ENCODE measurements at places on chromosomes 2 and 18.

DNA sequence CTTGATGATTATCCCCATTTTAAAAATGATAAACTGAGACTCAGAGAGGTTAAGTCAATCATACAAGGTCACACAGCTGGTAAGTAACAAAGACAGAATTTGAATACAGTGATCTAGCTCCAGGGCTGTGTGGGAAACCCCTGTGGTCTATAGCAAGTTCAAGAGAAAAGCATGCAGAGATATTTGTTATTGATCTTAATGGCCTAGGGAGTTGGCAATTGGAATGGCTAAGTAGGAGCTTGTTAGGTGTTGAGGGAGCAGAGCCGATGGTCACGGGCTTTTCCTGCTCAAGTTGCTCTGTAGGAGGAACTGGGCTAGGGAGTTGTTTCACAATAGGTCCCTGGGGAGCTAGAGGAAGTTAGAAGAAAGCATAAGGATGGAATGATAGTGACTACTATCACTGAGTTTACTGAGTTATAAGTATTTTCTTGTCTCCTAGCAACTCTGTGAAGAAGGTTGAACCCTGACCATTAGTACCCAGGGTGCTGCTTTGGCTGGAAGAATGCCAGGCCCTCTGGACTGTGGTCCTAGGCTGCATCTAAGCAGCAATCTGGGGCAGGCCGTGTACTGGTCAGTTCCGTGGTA lies 30.0 kb downstream of the RNF125 start:
- peak; percentile 33 for DNase-seq

GRCh38 chr2:144812288-144812687 lies 292.4 kb upstream of the ZEB2 start:
- DNase-seq: no peak

- DNase-seq: no peak
Measured at GRCh38 chr18:48548011-48548771, 9.4 kb downstream of the CTIF start.

- no peak for DNase-seq
Measured at GRCh38 chr2:33077311-33077710, 130.6 kb downstream of the LTBP1 start.

DNA sequence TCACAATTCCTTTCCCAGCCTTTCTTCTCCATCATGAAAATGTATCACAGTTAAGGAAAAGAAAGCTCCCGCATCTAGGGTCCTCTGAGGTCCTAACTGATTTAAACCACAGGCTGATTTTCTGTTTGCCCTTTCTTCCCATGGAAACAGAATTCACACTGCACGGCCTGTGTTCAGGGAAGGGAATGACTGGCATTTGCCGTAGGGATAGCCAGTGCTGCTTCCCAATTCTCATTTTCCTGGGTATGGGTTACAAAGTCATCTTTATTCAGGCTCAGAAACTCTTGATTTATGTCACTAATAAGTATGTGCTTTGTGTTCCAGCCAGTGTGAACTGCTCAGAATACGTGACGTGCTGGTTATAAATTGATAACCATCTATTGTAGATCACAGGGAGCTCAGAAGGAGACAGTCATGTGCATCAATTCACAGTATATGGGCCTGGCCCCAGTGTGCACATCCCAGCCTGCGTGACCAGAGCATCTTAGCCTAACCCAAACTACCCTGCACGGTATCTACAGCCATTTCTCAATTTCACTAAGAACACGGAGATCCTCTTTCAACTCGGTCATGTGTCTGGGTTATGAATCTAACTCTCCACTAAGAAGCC lies 163.3 kb downstream of the LRRC30 start:
- no peak for DNase-seq

DNA sequence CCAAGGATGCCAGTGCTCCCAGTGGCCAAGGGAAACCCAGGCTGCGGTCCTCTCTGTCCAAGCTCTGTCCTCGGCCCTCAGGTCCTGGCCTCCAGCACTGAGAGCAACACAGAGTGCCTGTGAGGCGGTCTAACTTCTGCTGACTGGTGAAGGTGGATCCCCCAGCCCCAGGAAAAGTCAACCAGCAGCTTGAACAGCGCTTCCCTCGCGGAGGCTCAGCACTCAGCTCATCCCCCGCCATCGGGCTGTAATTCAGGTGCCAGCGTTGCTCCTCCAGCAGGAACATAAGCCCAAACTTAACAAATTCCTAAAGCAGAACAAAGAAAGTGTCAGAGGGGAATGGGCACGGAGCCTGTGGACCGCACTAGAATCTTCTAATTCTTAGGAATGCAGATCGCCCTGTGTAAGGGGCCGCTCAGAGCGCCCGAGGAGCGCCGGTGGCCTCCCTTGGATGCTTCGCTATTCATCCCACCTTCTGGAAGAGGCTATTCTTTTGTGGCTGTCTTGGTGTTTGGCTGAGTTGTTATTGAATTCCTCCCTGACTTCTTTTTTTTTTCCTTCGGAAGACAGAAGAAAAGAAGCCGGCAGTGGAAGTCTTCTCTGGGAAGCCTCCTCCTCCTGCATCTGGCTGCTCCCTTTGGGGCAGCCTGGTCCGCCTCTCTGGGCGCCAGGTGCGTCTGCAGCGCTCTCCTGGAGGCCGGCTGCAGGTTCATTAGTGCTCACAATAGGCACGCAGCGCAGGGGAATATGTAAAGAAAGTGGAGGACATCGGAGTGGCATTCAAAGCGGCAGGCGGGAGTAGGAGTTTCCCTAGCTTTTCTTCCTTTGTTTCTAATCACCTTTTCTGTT lies 905.6 kb downstream of the TSN start:
- no peak for DNase-seq

DNA sequence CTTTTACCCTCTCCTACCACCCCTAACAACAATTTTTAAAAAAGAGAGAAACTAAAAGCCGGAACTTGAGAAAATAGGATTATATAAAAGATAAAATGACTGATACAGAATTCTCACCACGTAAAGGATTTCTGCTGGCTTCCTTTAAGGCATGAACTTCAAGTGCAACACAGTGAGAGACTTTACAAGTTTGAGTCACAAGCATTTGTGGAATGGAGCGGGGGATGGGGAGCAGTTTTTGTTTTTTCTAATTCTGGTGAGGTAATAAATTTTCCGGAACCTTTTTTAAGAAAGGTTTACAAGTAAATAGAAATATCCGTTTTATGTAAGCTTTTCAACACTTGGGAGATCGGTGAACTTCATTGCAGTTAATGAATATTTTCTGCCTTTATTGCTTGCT lies 1.8 kb upstream of the CDH2 start:
- DNase-seq: no peak

- no peak for DNase-seq
Measured at GRCh38 chr2:176200971-176201370, 12.5 kb downstream of the HOXD1 start.

GRCh38 chr2:9102861-9103662 lies 99.6 kb upstream of the MBOAT2 start:
- no peak for DNase-seq

GRCh38 chr2:27705851-27706622 lies 42.3 kb downstream of the SLC4A1AP start:
- DNase-seq: no peak

DNA sequence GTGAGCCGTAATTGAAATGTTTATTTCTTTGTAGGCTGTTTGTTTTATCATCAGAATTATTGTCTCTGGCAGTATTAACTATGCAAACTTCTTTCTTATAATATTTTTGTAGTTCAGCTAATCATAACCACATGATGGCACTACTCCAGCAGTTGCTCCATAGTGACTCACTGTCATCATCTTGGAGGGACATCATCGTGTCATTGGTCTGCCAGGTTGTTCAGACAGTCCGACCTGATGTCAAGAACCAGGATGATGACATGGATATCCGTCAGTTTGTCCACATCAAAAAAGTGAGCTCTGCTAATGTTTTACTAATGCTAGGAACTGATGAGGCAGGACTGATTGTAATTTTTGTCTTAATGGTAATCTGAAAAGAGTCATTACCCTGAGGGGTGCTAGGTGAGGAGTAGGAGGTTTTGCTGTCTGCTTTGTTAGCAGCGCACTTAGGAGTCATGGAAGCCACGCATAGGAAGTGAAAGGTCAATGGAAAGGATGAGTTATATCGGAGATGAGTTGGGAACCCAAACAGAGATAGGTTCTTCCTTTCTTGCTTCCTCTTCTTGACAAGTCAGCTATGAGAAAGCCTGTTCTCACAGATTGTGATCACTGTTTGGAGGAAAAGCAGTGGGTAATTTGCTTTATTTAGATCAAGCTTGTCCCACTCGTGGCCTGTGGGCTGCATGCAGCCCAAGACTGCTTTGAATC lies 49.2 kb downstream of the PIKFYVE start:
- no peak for DNase-seq

GRCh38 chr18:43049021-43049420 lies 66.5 kb downstream of the RIT2 start:
- DNase-seq: no peak

DNA sequence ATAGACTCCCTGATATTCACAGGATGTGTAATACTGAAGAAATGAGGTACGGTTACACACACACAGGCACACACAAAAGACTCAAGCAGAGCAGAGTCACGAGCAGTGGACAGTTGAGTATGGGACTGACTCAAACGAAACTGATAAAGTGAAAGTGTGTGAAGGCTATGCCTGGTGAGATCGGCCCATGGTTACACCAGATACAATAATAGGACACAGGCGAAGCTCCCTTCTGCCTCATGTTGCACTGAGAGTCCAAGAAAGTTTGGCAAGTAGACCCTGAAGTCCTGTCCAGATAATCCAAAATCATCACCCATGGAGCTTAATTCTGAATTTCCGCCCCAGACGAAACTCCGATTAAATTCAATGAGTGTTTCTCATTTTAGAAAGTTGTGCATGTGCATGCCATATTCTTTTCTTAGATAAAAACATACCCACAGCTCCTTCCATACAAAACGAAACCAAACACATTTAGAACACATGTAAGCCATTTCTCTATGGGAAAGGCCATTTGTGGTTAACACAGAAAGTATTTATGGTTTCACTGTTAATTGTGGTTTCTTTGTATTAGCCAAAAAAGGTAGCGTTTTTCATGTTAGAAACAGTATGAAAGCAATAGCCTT lies 567.6 kb downstream of the PLCL1 start:
- no peak for DNase-seq

- no peak for DNase-seq
Measured at GRCh38 chr2:179050755-179051154, 818 bp upstream of the CCDC141 start.

GRCh38 chr18:10951631-10952544 lies 197.5 kb downstream of the PIEZO2 start:
- no peak for DNase-seq

- peak; percentile 17 for DNase-seq
Measured at GRCh38 chr18:49668574-49669275, 106.9 kb downstream of the LIPG start.

GRCh38 chr18:59823596-59824195 lies 76.1 kb upstream of the PMAIP1 start:
- peak; percentile 62 for DNase-seq

DNA sequence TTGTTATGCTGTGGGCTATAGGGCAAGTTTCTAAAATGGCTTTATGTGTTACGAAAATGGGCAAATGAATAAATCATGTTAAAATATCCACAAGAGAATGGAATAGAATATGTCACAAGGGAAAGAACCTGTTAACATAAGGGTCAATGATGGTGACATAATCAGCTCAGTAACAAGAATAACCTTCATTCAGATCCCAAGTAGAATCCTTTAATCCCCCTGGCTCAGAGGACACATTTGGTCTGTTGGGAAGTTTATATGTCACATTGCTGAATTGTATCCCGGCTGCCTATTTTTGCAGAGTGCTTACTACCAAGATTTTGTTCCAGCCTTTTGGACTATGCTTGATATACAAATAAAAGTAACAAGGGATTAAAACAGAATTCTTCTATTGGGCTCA lies 13.1 kb upstream of the LGALSL start:
- no peak for DNase-seq

DNA sequence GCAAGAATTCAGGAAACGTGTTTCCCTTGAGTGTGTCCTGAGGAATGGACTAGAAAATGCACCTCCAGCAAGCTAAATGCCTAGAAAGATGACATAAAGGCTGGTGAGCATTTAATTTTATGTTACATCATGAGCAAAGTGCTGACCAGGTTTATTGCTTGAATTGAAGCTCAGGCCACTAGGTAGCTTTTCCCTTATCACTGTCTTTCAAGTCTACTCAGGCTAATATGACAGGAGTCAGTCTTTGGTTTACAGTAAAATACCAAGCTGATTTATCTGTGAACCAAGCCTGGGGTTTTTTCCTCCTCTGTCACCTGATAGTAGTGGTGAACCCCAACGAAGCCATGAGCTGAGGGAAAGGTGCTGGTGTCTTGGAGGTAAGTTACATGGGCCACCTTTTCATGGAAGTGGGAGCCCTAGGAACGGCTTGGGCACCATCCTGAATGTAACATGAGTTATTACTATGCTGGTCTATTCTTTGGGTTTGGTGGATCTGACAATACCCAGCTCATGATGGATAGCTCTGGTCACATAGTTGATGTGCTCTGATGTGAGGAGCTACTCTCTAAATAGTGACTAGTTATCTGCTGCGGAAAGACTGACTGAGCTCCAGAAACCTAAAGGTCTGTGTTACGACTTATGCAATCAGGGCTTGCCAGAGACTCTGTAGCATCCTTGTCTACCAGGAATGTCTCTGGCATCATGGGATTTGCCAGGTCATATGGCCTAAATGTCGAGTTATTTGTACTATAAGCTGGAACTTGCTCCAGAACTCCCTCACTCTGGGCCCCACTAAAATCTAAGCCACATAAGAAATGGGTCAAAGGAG lies 39.8 kb downstream of the NUP35 start:
- no peak for DNase-seq

- peak; percentile 89 for DNase-seq
Measured at GRCh38 chr2:2828774-2829368, 497.8 kb upstream of the MYT1L start.

GRCh38 chr2:160551259-160551658 lies 57.7 kb upstream of the RBMS1 start:
- DNase-seq: no peak

DNA sequence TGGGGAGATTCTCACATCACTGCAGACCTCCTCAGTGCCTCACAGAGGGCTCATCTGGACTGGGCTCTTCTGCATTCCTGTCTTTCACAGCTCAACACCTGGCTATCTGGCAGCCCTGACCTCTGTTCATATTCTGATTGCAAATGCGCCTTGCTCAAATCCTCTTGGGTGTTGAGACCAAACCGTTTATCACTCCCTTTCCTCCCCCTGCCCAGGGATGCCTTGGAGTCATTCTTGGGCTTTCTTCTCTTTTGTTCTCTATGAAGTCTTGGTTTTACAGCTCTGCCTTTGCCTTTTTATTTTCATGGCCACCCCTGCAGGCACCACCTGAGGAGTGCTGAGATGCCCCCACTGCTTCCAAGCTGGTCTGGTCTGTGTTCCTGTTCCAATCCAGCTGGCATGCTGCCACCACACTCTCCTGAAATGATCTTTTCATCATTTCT lies 26.3 kb downstream of the TUBB6 start:
- DNase-seq: no peak

DNA sequence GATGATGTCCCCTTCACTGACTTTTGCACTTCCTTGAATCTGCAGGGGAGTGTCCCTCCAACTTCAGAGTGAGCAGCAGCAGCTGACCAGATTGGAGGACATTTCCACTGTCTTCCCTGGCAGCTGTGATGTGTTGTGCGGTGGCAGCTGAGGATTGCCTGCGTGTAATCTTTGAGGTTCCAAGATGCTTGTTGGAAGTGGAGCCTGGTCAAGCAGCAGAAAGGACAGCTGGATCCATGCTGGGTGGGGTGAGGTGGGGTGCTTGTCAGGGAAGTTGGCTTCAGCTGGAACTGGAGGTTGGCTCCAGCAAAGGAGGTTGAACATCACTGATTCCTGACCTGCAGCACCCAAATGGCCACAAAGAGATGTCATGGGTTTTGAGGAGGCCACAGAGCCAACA lies 64.8 kb downstream of the ST3GAL5 start:
- DNase-seq: no peak

GRCh38 chr2:191690327-191690726 lies 12.4 kb downstream of the NABP1 start:
- DNase-seq: no peak

- DNase-seq: no peak
Measured at GRCh38 chr2:78418021-78418420, 607.5 kb upstream of the REG3G start.

Measured in putamen (tissue), 1 donor.